ENCODE measurements at places on chromosomes 11 and 22. TPM values are rescaled to one million over a fixed set of nuclear protein-coding genes. Genes with fewer than 3 reads are reported as not detected.

GRCh38 chr11:85723088-85723487 is 37.1 kb upstream of the CCDC89 start:
- no peak for DNase-seq

DNA sequence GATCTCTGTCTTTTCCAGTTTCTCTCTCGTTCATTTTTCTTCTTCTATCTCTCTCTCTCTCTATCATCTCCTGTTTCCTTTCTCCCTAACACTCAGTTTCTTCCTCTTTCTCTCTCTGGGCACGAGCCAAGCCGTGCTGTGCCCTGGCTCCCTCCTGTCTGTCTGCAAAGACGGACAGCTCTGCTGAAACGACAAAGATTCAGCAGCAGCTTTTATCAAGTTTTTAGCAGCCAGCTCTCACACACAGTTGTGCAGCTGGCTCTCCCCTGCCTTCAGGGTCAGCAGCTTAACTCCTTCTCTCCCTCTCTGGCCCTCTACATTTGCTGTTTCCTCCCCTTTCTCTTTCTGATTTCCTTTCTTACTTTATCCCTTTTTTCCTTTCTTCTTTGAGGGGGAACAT is 352.0 kb upstream of the MPPED2 start:
- no peak for DNase-seq

The TNNI2 gene
- not detected for total RNA-seq

The PDE3B gene
- 4.0 TPM for total RNA-seq

GRCh38 chr11:122578171-122578825 is 77.2 kb upstream of the UBASH3B start:
- no peak for DNase-seq

Measured in endothelial cell (in vitro differentiated cells).